ENCODE measurements at places on chromosomes 5 and 9. TPM values are rescaled to one million over a fixed set of nuclear protein-coding genes. Genes with fewer than 3 reads are reported as not detected.
A peak's percentile ranks its signal among the peaks of the same experiment; 100 is the strongest.

DNA sequence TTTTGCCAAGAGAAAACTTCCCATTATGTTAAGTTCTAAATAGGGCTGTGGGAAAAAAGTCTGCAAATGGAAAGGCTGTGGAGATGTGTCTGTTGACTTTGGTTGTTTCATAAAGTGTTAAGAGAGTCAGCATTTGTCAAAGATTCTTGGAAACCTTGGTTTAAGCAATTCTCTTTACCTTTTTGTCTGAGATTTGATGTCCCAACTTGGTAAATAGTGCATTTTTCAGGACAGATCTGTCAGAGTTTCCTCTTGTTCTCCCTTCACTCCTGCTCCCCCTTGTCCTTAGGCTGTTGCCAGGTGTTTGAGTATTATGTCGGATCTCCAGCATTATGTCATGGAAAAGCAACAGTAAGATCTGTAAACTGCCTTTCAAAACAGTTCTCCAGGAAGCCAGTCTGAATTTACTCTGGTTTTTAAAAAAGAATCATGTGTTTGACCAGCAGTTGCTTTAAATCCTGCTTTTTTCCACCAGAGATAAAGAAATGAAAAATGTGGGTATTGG lies 79.1 kb upstream of the ADAMTSL1 start:
- H3K27me3 ChIP-seq: no peaks in the 10 kb centered on the region
- no peaks in the 10 kb centered on the region for H3K36me3 ChIP-seq
- H3K4me3 ChIP-seq: no peak overlapping the region
- DNase-seq: no peak

LCP2 gene
- 27.1 TPM for total RNA-seq

GRXCR2 gene
- not detected for total RNA-seq

DNA sequence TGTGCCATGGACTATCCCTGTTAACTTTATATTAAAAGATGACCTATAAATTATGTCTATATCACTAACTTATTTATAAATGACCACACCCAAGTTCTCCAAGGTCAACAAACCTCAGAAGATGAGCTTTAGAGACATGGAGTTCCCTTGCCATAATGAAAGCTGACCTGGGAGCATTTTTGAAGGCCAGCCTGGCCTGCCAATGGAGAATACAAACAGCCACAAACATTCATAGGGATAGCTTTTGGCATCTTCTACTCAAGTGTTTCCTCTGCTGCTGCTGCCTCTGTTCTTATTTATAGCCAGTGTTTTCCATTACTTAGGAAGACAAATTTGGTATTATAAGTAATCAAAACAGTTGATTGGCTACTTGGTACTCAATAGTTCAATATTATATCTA lies 117.3 kb upstream of the ADAMTS19 start:
- H3K36me3 ChIP-seq: no peaks in the 10 kb centered on the region
- no peak overlapping the region for H3K4me3 ChIP-seq
- no peaks in the 10 kb centered on the region for H3K27me3 ChIP-seq
- H3K4me1 ChIP-seq: no peaks in the 10 kb centered on the region
- no peak overlapping the region for H3K27ac ChIP-seq

- no peaks in the 10 kb centered on the region for H3K27me3 ChIP-seq
- no peaks in the 10 kb centered on the region for H3K36me3 ChIP-seq
- no peak for DNase-seq
- no peak overlapping the region for H3K4me3 ChIP-seq
These were observed 14.0 kb upstream of the LOX start for GRCh38 chr5:122091936-122092600.

GRCh38 chr5:56482363-56482762 lies 249.2 kb upstream of the ANKRD55 start:
- H3K27ac ChIP-seq: peak overlapping the region; percentile 95
- H3K4me3 ChIP-seq: no peak overlapping the region
- H3K27me3 ChIP-seq: no peaks in the 10 kb centered on the region
- no peaks in the 10 kb centered on the region for H3K36me3 ChIP-seq
- no peak for DNase-seq

DNA sequence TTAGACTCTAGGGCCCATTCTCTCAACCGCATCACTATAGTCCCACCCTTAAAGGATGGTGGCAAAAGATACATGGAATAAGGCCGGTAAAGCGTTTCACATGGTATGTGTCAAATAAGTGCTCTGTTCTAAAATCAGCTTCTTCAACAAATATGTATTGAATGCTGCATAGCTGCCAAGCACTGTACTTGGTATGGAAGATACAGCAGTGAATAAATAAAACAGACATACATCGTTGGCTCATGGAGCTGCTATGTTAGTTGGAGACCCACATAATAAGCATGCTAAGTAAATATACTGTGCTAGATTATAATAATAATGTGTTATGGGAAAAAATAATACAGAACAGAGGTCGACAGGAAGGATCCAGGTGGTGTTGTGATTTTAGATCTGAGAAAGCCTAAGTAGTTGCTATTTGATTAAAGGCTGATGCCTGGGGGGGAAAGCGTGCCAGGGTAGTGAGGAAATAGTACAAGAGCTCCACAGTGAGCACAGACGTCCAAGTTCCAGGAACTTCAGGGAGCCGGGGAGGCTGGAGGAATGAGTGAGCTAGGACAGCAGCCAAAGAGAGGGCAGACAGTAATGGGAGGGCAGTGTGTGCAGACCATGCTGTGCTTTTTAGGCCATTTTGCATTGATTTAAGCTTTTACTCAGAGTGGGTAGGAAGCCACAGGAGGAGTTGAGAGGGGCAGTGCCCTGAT lies 93.7 kb downstream of the JAKMIP2 start:
- no peaks in the 10 kb centered on the region for H3K36me3 ChIP-seq
- DNase-seq: no peak
- no peak overlapping the region for H3K4me3 ChIP-seq
- H3K27me3 ChIP-seq: no peaks in the 10 kb centered on the region
- H3K27ac ChIP-seq: no peak overlapping the region
- no peaks in the 10 kb centered on the region for H3K4me1 ChIP-seq

DNA sequence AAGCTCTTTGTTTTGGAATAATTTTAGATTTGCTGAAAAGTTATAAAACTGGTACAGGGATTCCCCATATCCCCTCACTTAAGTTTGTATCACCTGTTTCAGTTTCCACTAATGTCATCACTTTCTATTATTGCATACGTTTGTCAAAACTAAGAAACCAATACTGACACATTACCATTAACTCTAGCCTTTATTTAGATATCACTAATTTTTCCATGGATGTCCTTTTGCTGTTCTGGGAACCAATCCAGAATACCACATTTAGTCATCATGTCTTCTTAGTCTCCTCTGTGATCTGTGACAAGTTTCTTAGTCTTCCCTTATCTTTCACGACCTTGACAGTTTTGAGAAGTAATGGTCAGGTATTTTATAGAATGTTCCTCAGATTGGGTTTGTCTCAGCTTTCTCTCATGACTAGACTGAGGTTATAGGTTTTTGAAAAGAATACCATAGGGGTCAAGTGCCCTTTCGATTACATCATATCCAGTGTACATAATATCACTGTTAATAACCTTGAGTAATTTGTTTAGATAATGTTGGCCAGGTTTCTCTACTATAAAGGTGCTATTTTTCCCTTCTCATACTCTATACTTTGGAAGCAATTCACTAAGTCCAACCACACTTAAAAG lies 51.9 kb upstream of the NMUR2 start:
- H3K4me1 ChIP-seq: no peaks in the 10 kb centered on the region
- H3K4me3 ChIP-seq: no peak overlapping the region
- no peaks in the 10 kb centered on the region for H3K36me3 ChIP-seq

- H3K36me3 ChIP-seq: no peaks in the 10 kb centered on the region
- H3K27me3 ChIP-seq: no peaks in the 10 kb centered on the region
- no peak for DNase-seq
- no peak overlapping the region for H3K27ac ChIP-seq
These were observed 68.0 kb downstream of the ZNF608 start for GRCh38 chr5:124678468-124678867.

- no peaks in the 10 kb centered on the region for H3K4me1 ChIP-seq
- H3K36me3 ChIP-seq: no peaks in the 10 kb centered on the region
- H3K4me3 ChIP-seq: no peak overlapping the region
These were observed 203.0 kb downstream of the KDM4C start for GRCh38 chr9:6960777-6961176.
